ENCODE measurements at places on chromosomes 12 and 14. TPM values are rescaled to one million over a fixed set of nuclear protein-coding genes. Genes with fewer than 3 reads are reported as not detected.

GRCh38 chr14:77547512-77548180, 49.0 kb upstream of the ISM2 start:
- no peak for DNase-seq

- DNase-seq, result no peak
These were observed 309.1 kb downstream of the NRXN3 start for GRCh38 chr14:78479127-78479780.

The AQP5 gene
- not detected for total RNA-seq

DNA sequence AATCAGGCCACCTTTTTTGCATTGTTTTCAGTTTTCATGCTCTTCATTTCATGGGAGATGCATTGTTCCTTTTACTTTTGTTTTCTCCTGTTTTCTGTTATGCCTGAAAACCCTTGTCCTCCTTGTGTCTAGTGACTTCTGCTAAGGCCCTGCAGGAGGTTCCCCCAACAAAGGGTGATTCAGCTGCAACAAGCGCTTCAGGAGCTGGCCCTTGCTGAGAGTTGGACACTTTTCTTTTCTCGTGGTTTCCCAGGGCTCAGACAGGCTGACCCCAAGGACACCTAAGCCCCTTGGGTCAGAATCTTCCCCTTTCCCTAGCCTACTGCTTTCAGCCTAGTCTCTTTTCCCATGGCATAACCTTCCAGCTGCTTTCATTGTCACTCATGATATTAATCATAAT, 98.9 kb downstream of the PLXNC1 start:
- DNase-seq, result no peak

- no peak for DNase-seq
These were observed 157.5 kb downstream of the PLCZ1 start for GRCh38 chr12:18580291-18580690.

The TTC9 gene
- 0.67 TPM for total RNA-seq

Data from NCI-H460 (cell line).